ENCODE measurements at places on chromosomes 16 and 17.

- DNase-seq, result no peak
Observed at GRCh38 chr17:64329588-64329987, 61.1 kb downstream of the PECAM1 start.

- no peak for DNase-seq
Observed at GRCh38 chr16:87628940-87629339, 26.6 kb downstream of the JPH3 start.

GRCh38 chr16:74586948-74587347 lies 20.0 kb downstream of the GLG1 start:
- DNase-seq, result no peak

DNA sequence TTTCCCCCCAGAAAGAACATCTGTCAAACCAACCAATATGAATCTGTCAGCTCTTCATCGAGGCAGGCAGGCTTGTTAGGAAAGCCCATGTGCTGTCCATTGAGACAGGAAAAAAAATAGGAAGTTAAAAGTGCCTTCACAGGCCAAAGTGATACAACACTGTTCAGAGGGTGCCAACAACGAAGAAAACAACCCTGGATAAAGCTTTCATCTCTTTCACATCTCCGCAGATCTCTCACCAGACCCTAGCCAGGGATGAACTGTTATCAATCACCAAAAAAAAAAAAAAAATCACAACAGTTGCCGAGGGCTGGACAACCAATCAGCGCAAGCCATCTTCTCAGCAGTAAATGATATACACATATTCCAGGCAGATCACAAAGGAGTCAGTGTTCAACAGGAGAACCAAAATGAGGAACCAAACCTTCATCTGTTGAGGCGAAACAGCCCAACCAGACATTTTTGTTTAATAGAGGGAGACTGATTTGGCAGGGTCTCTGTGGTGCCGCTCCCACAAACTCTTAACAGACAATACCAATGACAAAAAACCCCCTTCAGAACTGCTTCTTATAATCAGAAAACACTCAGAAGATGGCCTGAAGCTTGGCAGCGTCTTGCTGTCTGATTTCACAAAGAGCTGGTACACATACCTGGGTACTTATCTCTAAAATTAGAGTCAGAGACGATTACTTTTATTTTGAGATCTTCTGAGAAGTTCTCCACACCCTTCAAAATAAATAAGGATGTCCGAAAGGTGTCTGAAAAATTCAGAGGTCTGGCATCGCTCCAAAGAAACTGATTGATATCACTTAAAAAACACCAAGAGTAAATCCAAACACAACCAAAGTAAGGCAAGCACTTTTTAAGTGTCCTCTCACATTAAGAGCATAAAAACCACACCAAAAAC lies 1.8 kb downstream of the MAP3K14 start:
- no peak for DNase-seq

DNA sequence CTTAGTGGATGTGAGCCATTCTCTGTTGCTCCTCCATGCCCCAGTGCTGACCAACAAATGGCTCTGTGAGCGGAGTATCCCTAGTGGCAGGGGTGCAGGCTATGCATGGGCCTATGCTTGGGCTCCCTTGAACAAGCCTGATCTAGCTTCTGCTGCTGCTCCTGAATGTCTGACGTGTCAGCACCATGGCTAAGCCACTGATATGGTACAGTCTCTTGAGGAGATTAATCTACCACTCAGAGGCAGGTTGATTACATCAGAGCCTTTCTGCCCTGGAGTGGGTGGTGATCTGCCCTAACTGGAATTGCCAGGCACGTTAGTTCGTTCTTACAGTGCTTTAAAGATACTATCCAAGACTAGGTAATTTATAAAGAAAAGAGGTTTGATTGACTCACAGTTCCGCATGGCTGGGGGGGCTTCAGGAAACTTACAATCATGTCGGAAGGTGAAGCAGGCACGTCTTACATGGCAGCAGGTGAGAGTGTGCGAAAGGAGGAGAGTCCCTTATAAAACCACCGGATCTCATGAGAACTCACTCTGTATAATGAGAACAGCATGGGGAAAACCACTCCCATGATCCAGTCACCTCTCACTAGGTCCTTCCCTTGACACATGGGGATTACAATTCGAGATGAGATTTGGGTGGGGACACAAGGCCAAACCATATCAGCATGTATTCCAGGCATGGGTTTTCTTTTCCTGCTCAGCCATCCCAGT lies 41.5 kb upstream of the B4GALNT2 start:
- DNase-seq, result no peak

DNA sequence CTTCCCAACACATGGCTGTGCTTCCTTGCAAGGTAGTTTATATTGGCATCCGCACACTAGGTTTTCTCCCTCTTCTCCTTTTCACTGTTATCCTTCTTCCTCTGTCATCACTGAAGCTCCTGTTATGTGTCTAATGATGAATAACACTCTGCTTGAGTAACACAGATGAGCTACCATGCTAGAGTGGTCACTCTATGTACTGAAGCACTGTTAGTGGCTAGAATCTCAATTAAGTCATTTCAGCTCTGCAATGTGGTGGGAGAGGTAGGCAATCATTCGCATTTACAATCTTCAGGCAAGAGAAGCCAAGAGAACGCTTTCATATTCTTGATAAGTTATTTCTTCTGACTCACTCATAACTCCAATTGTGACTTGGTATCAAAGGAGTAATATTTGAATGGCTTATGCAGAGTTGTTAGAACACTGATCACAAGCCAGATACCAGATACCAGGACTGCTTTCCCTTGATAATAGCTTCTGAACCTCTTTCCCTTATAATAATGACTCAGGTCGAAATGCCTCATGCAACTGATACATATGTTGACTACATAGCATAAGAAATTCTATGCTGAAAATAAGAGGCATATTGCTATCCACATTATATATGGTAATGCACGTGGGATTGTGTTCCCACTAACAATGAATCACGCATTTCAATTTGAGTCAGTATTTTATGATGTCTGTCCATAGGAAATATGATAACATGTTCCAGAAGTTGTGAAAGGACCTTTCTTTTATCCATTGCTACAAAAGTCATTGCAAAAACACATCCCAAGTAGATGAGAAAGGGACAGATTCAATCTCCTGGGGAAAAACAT lies 158.0 kb upstream of the HS3ST3A1 start:
- no peak for DNase-seq

GRCh38 chr16:89786474-89787364 lies 29.7 kb downstream of the FANCA start:
- DNase-seq, result no peak

DNA sequence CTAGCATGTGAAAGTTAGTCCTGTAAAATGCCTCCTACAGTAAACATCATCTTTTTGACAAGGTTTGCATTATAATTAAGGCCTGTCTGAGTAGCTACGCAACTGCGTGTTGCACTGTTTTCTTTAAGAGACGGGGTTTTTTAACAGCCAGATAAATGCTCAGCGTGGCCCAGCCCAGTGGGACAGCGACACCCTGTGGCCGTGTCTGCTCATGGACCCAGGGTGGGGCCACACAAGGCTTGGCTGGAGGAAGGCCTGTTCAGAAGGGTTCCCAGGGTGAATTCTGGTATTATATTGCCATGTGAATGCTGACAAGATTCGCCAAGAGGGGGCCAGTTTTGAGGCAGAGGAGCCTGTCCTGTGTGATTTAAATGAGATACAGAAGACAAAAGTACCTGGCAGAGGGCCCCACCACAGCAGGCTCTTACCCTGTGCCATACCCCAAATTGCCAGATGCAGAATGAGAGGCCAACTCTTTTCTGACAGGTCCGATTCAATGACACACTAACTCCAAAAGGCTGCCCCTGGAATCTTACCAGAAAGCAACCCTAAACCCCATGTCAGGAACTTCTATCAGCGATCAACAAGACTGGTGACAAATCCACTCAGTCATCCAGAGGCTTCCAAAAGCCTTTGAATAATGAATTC lies 65.9 kb upstream of the IRX6 start:
- DNase-seq, result no peak

GRCh38 chr17:37111329-37111728 lies 162.6 kb downstream of the AATF start:
- no peak for DNase-seq

DNA sequence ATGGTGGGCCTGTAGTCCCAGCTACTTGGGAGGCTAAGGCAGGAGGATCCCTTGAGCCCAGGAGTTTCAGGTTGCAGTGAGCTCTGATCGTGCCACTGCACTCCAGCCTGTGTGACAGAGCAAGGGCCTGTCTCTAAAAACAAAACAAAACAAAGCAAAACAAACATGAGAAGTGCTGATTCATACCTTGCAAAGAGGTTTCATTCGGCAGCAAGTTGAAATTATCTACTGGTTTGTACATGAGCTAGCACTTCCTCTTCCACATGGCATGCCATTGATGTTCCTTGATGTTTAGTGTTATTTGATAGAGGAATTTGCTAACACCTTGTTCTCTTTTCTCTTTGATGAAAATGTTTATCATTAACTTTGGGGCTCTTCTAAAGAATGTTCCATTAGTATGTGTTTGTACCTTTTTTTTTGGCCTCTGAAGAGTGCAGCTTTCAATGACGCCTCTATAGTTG lies 50.6 kb downstream of the SPECC1 start:
- no peak for DNase-seq

- DNase-seq, result no peak
Observed at GRCh38 chr17:16251043-16251442, 34.0 kb downstream of the PIGL start.

GRCh38 chr17:5533486-5534315 lies 47.3 kb downstream of the MIS12 start:
- no peak for DNase-seq

DNA sequence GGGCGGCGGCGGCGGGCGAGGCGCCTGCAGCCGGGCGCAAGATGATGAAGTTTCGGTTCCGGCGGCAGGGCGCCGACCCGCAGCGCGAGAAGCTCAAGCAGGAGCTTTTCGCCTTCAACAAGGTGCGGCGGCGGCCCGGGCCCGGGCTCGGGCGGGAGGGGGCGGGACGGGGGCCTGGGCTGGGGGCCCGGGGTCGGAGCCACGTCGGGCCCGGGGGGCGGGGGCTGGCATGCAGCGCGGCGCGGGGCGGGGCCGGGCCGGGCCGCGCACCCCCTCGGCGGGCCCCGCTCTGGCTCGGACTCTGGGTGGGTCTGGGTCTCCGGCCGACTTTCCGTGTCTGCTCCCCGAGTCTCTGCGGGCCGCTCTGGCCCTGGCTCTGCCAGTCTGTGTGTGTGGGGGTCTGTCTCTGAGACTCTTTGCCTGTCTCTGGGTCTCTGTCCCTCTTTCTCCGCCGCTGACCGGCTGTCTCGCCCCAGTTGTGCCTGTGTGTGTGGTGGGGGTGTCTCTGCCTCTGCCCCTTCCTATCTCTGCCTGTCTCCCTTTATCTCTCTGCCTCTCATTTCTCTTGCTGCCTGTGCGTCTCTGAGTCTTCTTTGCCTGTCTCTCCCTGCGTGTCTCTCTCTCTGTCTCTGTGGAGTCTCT lies 328 bp downstream of the LLGL1 start:
- no peak for DNase-seq

- DNase-seq, result no peak
Observed at GRCh38 chr17:41492771-41493170, 3.1 kb upstream of the KRT36 start.

DNA sequence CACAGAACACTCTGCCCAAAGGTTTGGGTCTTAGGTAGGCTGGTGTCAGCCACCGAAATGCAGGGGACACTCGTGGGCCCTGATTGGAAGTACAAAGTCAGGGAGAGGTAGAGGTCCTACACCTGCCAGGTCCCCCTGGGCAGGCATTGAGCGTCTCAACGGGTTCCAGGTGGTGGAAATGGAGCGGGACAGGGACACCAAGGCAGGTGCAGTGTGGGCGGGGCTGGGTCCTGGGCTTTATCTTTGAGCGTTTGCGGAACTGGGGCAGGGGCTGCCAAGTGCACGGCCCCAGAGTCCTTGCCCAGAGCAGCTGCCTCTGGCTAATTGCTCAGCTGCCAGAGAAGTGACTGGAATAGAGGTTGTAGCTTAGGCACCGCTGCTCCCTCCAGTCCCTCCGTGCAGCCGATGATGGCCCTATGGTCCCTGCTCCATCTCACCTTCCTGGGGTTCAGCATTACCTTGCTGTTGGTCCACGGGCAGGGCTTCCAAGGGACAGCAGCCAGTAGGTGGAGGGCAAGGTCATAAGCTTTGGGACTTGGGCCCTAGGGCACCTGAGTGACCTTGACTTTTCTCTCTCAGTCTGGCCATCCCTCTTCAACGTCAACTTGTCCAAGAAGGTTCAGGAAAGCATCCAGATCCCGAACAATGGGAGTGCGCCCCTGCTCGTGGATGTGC lies at the start of gene ZACN:
ZACN (plus strand) TSS at position 323 of the 675 bp plus-strand sequence; CDS start at position 406, 83 bp downstream.
- no peak for DNase-seq

GRCh38 chr17:82463925-82464566 lies 5.5 kb downstream of the NARF start:
- no peak for DNase-seq

- DNase-seq, result no peak
Observed at GRCh38 chr16:75262104-75262799, 10.8 kb upstream of the BCAR1 start.

- no peak for DNase-seq
Observed at GRCh38 chr17:36899250-36900159, 37.8 kb upstream of the LHX1 start.

GRCh38 chr16:83674931-83675535 lies 132.7 kb upstream of the HSBP1 start:
- no peak for DNase-seq

GRCh38 chr16:9068886-9069285 lies 22.6 kb upstream of the HAPSTR1 start:
- DNase-seq, result no peak

DNA sequence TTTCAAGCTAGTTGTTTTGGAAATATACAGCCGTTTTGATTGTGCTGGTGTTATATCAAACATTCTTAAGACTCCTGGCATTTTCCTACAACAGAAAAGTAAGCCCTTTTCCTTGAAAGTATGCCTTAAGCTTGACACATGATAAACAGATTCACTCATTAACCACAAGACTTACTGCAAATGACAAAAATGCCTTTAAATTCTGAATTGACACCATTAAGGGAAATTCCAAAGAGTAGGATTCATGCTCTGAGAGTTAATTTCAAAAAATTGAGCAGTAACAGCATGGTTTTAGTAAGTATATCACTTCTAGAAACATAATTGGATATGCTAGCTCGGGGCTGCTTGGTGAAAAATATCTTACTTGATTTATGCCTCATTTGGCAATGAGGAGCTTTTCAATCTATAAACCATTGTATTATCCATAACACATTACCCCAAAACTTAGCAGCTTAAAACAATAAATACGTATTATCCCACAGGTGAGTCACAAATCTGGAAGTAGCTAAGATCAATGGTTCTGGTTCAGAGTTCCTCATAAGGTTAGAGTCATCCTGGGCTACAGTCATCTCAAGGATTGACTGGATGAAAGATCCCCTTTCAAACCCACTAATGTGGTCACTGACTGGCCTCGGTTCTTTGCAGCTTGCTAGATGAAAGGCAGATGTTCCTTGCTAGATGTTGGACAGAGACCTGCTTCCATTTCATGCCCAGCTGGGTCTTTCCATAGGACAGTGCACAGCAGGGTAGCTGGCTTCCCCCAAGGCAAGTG lies 8.2 kb upstream of the PHAF1 start:
- no peak for DNase-seq

DNA sequence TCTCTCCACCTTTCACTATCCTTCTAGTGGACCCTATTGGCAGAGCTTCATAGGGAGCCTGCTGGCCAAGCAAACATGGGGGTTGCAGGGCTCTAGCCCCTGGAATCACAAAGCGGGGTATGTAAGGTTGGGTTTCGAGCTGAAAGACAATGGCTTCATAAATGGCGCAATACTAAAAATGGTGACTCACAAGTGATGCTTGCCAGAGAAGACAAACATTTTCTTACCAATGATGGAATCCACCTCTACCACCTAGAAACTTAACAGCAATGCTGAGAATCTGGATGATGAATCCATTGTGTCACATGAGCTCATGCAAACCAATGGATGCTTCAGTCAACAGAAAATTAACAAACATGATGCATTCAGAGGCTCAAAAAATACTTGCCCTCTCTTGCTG lies 375.3 kb upstream of the PSMD7 start:
- no peak for DNase-seq

Data from activated CD4-positive, CD25-positive, alpha-beta regulatory T cell (primary cell).